ENCODE measurements at places on chromosomes 7 and 10.

GRCh38 chr10:42898037-42898960 lies 115.7 kb downstream of the BMS1 start:
- DNase-seq, result no peak

DNA sequence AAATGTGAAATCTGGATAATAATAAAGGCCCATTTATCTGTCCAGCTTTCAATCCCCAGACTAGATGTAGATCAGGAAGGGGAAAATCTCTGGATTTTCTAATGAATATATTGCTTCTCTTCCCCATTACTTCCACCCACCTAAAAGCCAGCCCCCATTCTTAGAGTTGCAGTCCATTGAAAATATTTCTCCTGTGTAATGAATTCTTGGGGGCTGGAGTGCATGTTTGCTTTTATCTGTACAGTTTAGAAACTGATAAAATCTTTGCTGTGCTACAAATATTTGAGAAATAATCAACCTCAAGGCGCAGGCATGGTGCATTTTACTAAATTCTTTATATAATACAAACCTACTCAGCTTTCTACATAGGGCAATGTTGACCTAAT lies 180.8 kb downstream of the ARID5B start:
- no peak for DNase-seq

DNA sequence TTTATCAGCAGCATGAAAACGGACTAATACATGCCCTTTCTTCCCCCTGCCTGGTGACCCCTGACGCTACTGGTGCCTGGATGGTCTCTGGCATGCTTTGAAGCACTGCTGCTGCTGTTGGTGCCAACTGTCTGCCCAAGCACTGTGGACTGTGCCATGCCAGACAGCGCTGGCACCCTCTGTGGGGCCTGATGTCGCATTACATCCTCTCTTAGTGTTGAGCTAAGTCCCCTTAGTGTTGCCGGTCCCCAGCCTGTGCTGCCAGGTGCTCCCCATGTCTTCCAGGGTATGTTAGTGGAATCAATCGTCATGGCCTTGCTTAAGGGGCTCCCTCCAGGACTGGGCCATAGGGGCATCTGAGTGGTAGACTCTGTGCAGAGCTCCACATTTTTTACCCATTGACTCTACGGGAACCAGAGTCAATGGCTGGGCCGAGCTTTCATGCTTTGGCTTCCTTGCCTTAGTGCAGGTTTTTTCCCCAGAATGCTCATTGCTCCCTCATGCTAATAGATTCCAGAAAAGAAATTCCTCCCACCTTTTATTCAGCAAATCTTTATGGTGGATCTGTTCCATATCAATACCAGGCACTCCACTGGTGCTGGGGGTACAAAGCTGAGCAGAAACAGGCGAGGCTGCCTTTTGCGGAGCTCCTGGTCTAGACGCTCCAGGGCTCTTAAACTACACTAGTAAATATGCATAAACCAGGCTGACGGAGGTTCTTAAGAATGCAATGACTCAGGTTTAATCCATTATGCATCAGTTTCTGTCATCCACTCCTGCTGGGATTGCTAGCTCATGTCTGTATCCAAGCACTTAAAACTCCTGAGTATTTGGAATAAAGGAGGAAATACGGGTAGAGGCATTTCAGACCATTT lies 21.8 kb upstream of the MRC1 start:
- peak; percentile 96 for DNase-seq

DNA sequence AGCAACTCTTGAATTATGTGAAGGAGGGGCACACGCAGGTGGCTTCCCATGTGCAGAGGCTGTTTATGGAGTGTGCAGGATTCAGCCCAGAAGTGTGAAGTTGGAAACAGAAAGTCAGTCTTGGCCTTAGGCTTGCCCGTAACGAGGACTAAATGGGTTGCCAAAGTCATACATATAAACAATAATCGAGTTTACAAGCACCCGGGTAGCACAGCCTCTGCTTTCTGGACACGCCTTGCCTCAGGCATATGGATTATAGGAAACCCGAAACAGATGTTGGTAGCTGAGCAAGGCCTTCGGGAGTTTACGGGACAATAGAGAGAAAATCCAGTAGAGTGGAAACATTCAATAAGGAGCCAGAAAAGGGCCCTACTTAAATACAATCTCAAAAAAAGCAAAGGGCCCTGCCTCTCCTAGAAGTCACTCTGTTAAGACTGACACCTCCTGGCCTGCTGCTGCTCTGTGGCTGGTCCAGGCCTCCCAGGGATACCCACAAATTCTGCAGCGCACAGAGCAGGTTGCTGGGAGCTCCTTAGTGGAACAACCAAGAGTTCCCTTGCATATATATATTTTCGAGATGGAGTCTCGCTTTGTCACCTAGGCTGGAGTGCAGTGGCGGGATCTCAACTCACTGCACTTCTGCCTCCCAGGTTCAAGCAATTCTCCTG lies 48.5 kb downstream of the SMKR1 start:
- no peak for DNase-seq

GRCh38 chr10:47049056-47049851 lies 138.0 kb downstream of the PTPN20 start:
- DNase-seq, result no peak

GRCh38 chr10:35017608-35018007 lies 72.5 kb downstream of the CUL2 start:
- DNase-seq, result no peak

DNA sequence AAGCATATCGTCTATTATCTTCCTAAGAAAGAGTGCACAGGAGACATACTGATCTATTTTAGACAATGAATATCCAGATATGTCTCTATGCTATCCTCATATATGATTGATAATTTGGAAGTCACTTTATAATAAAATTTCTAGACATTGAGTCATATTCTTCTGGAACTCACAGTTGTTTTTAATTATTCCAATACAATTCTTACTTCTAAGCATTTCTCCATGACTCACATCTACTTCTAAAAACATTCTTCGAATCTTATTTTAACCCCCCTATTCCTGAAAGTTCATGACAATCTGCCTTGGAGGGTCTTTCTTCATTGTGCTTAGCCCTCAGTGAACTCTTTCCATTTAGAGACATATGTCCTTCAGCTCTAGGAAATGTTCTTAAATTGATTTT lies 368.1 kb downstream of the MDFIC start:
- DNase-seq, result peak; percentile 56

Data from fibroblast of the aortic adventitia (primary cell).